Activated T-helper 1 cell treated with anti-CD3 and anti-CD28 coated beads, Interleukin-12 subunit alpha, Interleukin-12 subunit beta, Interleukin-2, Interleukin-4 antibody, amounts not matched to agents 30 ng/mL and 10 ng/mL and 1 ng/mL, durations not matched to agents 14 hours and 24 hours and 36 hours (primary cell): ENCODE measurements at places on chromosomes 1 and 21. TPM values are rescaled to one million over a fixed set of nuclear protein-coding genes. Genes with fewer than 3 reads are reported as not detected.

The NKAIN1 gene
- not detected in 2 replicates for total RNA-seq

The SLAMF9 gene
- not detected in 2 replicates for total RNA-seq

The AJAP1 gene
- total RNA-seq, result not detected in 2 replicates

The LRRC3 gene
- total RNA-seq, result 1.8 and 1.9 TPM in 2 replicates

DNA sequence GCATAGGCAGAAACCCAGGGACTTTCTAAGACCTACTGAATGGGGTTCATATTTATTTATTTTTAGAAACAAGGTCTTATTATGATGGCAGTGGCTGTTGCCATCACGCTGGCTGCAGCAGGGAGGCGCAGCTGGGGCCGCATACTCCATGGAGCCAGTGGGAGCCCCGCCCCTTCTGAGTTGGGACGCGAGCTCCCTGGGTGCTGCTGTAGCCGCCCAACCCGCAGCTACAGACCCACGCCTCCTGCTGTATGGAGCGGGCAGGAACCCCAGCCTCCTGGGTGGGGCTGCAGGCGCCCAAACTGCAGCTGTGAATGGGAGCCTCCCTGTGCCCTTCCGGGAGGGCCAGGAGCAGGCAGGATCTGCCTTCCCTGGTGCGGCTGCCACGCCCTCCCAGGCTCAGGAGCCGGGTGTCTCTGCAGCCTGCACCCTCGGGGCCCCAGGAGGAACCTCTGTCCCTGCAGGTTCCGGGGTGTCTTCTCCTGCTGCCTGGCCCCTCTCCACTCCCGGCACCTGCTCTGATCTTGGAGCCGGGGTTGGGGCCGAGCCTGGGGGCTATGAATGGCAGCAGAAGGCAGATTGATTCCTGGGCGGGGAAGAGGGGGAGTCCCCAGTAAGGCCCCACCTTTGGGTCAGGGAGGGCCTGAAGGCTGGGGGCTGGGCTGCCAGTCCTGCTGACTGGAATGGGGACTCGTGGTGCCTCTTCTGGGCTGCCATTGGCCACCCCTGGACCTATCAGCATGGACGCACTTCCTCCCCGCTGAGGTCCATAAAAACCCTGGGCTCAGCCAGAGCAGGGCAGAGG, 66.5 kb upstream of the LRRN2 start:
- no peaks in the 10 kb centered on the region for H3K4me1 ChIP-seq
- DNase-seq, result no peak
- H3K4me3 ChIP-seq, result no peak overlapping the region
- H3K27ac ChIP-seq, result no peak overlapping the region
- H3K27me3 ChIP-seq, result peaks cover 13% of the 10 kb centered on the region

DNA sequence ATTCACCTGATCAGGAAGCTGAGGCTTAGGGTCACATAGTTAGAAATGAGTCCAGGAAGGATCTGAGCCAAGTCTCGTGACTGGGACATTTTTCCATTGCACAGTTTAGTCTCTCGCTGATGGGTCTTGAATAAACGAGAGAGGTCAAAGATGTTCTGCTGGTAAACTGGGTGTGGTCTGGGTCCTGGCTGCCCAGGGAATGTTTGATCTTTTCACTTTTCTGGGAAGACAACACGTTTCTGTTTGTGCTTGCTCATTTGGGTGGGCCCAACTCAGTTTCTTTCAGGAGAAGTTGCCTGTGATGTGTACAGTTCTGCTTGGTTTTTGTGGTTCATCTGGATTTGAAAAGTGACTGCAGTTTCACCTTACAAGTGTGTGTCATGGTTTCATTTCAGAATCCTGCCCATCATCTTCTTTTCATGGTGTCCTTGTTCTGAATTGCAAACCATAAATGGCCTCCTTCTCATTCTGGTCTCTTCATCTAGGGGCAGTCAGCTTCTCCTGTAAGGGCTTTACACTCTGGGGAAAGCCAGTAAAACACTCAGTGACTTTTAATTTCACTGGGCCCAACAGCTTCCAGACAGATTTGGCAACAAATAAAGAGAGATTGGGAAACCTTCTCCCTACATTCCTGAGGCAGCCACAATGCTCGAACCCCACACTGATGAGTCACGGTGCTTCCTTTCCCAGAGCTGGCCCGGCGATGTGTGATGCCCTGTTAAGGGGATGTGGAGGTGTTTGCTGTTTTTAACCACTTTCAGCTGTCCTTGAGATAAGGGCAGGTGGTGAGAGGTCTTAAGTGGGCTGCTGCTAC, 7.2 kb upstream of the TACSTD2 start:
- no peak overlapping the region for H3K4me3 ChIP-seq
- peaks cover 23% of the 10 kb centered on the region for H3K4me1 ChIP-seq
- peaks cover 62% of the 10 kb centered on the region for H3K27me3 ChIP-seq

GRCh38 chr1:19737104-19737825, 62.5 kb downstream of the TMCO4 start:
- H3K27ac ChIP-seq, result no peak overlapping the region
- DNase-seq, result no peak
- no peaks in the 10 kb centered on the region for H3K4me1 ChIP-seq
- H3K4me3 ChIP-seq, result no peak overlapping the region

GRCh38 chr21:42010507-42011495, 641 bp upstream of the ZBTB21 start:
- H3K27ac ChIP-seq, result peak overlapping the region; percentile 78
- H3K4me1 ChIP-seq, result peaks cover 26% of the 10 kb centered on the region
- H3K36me3 ChIP-seq, result peaks cover 22% of the 10 kb centered on the region
- H3K27me3 ChIP-seq, result peaks cover 23% of the 10 kb centered on the region
- peak overlapping the region; percentile 86 for H3K4me3 ChIP-seq

DNA sequence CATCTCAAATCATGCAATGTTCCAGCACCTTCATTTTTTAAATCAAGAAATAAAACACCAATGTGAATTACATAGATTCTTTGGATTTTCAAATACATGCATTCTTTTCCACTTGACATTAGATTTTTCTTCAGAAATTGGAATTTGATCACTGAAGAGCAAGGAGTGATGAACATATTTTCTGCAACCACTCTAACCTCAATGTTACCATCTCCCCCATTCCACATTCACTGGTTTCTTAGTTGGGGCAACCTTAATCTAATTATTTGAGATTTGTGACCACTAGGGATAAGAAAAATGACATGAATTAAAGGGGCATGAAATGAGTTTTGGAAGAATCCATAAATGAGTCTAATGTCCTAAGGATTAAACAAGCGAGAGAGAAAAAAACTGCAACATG, 168.7 kb upstream of the NR5A2 start:
- peaks cover 6% of the 10 kb centered on the region for H3K4me1 ChIP-seq
- H3K36me3 ChIP-seq, result no peaks in the 10 kb centered on the region
- H3K4me3 ChIP-seq, result no peak overlapping the region
- H3K27me3 ChIP-seq, result peaks cover 6% of the 10 kb centered on the region
- no peak for DNase-seq
- no peak overlapping the region for H3K27ac ChIP-seq

- no peaks in the 10 kb centered on the region for H3K4me1 ChIP-seq
- H3K27me3 ChIP-seq, result no peaks in the 10 kb centered on the region
- DNase-seq, result no peak
- H3K36me3 ChIP-seq, result no peaks in the 10 kb centered on the region
These were observed 112.6 kb downstream of the ADAMTS1 start for GRCh38 chr21:26732432-26733221.

DNA sequence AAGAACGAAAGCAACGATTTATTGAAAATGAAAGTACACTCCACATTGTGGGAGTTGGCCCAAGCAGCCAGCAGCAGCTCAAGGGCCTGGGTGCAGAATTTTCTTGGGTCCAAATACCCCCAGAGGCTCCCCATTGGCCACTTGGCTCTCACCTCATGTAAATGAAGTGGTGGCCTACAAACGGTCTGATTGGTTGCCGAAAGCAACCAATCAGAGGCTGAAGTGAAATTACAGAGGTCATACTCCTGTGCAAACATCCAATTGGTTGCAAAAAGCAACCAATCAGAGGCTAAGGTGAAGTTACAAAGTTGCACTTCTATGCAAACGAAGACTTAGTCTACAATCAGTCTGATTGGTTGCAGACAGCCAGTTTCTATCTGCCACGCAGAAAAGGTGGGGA, 31.9 kb downstream of the FAM163A start:
- DNase-seq, result no peak
- no peaks in the 10 kb centered on the region for H3K36me3 ChIP-seq
- no peak overlapping the region for H3K4me3 ChIP-seq

DNA sequence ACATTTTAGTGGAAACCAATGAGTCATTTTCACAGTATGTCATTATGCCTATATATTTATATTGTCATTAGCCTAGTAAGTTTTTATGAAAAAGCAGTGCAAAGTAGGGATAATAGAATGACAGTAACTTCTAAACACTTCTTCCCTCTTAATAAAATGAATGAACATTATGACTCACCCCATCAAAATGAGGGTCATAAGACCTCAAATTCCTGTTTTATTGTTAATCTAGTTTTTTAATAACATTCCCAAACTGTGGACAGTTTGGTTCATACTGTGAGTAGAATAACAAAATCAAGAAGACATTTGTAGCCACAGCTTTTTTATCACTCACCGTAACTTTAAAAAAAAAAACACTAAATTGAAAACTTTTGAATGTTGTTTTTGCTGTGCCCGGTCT, 160.5 kb downstream of the LRRC40 start:
- no peak overlapping the region for H3K4me3 ChIP-seq
- DNase-seq, result no peak
- H3K4me1 ChIP-seq, result no peaks in the 10 kb centered on the region
- no peak overlapping the region for H3K27ac ChIP-seq
- H3K36me3 ChIP-seq, result no peaks in the 10 kb centered on the region

DNA sequence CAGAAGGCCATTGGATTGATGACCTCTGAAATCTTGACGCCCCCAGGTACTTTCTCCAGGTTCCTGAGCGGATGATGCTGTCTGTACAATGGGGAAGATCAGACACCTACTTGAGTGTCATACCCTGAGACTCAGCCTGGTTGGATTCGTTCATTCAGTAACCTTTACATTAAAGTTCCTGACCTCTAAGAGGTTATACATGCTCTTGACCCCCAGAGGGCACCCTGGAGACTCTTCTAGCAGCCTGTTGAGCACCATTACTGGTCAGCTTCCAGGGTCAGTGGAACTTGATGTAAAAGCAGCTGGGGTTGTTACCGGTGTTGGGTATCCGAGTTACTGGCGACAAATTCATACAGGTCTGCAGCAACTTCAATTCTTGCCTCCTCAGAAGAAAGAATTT, 114.3 kb upstream of the ZNF678 start:
- no peaks in the 10 kb centered on the region for H3K36me3 ChIP-seq
- no peak for DNase-seq
- H3K27ac ChIP-seq, result no peak overlapping the region
- no peak overlapping the region for H3K4me3 ChIP-seq

- H3K27ac ChIP-seq, result no peak overlapping the region
- no peaks in the 10 kb centered on the region for H3K4me1 ChIP-seq
- no peaks in the 10 kb centered on the region for H3K36me3 ChIP-seq
- peaks cover 5% of the 10 kb centered on the region for H3K27me3 ChIP-seq
These were observed 28.0 kb upstream of the PLCH2 start for GRCh38 chr1:2448098-2448445.

GRCh38 chr1:37731312-37732019, 33.5 kb downstream of the EPHA10 start:
- peaks cover 2% of the 10 kb centered on the region for H3K36me3 ChIP-seq
- H3K4me1 ChIP-seq, result no peaks in the 10 kb centered on the region
- peaks cover 39% of the 10 kb centered on the region for H3K27me3 ChIP-seq
- H3K4me3 ChIP-seq, result no peak overlapping the region
- no peak for DNase-seq

DNA sequence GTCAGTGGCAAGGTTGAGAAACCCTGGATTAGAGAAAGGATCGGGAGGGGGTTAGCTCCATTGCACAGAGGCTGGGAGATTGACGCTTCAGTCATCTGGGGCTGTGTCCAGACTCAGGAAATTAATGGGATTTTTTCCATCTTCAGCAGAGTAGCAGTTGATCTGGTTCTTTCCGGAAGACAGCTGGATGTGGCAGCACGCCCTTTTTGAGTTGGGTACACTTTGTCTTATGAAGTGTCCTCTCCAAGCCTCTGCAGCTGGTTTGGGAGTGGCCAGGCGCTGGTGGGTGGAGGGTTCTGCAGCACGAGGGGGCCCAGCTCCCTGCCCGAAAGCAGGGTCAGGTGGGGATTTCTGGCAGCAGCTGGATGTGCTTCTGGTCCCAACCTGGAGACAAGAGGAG, 95.1 kb downstream of the TAS1R2 start:
- H3K4me3 ChIP-seq, result no peak overlapping the region
- H3K4me1 ChIP-seq, result no peaks in the 10 kb centered on the region
- no peaks in the 10 kb centered on the region for H3K36me3 ChIP-seq
- no peak for DNase-seq

DNA sequence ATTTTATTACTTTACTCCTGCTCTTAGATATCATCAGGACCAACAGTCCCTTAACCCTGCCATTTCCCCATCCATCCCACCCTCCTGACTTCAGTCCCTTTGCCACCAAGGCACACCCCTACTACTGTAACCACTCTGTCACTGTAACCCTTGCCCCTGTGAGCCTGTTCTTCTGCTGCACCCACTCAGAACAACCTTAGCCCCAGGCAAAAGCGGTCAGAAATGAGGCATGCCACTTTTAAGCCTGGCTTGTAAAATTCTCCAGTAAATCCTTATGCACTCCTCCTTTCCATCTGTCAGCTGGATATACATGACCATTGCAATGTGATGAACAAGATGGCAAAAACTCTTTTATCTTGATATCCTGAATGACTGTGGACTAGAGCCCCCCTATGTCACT, 555.0 kb upstream of the PLXNA2 start:
- H3K4me3 ChIP-seq, result no peak overlapping the region
- no peaks in the 10 kb centered on the region for H3K4me1 ChIP-seq
- H3K27ac ChIP-seq, result no peak overlapping the region
- no peak for DNase-seq
- H3K27me3 ChIP-seq, result peaks cover 2% of the 10 kb centered on the region
- no peaks in the 10 kb centered on the region for H3K36me3 ChIP-seq

DNA sequence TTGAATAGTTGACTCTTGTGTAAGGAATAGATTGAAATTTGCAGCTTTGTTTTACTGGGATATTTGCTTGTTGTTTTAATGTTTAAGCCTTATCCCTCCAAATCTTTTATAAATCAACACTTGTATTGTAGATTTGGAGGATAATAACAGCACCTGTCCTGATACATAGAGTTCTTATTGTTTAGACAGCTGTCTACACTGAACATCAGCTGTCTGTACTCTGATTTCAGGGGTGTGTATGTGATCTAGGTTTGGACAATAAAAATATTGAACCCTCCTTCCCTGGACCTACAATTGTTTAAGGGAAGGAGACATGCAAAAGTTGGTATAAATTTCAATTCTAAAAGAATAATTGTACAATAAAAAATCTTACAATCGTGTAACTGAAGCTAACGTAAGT, 48.3 kb upstream of the DPH5 start:
- no peak overlapping the region for H3K4me3 ChIP-seq
- peaks cover 13% of the 10 kb centered on the region for H3K4me1 ChIP-seq
- no peak overlapping the region for H3K27ac ChIP-seq
- H3K36me3 ChIP-seq, result peaks cover 22% of the 10 kb centered on the region
